ENCODE measurements at places on chromosomes 11 and 22. TPM values are rescaled to one million over a fixed set of nuclear protein-coding genes. Genes with fewer than 3 reads are reported as not detected.

The SOX10 gene
- not detected for total RNA-seq

The CELSR1 gene
- total RNA-seq, result 40.8 TPM

DNA sequence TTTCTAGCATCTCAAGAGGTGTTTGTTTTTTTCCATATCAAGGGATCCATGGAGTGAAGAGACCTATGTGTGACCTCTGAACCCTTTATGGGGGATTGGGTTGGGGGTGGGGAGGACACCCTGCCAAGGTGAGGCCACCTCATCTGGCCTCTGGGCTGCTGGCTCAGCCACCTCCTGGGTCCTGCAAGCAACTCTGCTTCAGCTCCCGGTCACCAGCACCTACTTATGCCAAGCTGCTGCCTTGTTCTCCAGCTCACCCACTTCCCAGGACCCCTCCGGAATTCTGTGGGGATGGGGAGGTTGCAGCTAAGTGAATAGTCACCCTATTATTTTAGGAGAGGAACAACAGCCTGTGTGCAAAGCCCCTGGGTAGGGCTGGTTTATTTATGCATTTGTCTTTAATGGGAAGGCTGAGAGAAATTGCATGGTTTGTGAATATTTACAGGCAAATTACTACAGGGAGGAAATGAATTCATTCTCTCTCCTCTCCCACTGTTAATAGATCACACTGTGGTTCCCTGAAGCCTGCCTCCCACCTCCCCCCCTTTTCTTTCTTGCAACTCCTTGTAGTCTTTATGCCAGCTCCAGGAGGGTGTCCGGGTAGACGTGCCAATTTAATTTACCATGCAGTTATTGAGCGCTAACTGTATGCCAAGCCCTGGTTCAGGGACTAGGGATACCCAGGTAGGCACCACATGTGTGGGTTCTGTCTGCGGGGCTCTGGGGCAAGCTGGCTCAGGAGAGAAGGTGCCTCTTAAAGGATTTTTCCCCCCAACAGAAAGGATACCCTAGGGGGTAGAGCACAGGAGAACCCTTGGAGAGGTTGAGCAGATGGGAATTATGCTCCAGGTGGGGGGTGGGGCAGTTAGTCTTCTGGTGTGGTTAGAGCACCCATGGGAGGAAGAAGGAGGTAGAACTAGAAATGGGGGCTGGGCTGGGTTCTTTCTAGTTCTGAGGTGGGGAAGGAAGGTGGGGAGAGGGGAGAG lies 50.7 kb downstream of the TSPAN18 start:
- H3K27me3 ChIP-seq, result peaks cover 74% of the 10 kb centered on the region
- no peaks in the 10 kb centered on the region for H3K4me1 ChIP-seq
- H3K27ac ChIP-seq, result no peak overlapping the region
- no peak for DNase-seq

DNA sequence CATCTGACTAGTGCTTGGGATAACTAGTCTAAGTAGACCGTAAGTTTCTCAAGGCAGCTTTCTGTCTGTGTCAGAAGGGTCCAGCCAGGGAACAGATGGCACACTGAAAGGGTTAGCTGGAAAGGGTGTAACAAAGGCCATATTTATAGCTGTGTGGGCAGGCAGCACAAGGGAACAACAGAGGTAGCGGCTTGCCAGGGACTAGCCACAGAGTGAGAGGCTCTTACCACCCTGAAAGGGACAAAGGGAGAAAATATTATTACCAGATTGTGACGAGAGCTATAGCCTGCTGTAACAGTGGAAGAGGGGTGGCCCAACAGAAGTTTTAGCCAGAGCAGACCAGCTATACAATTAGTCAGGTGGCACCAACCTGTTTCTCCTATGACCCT lies 129.4 kb downstream of the CCDC34 start:
- no peaks in the 10 kb centered on the region for H3K36me3 ChIP-seq
- peaks cover 11% of the 10 kb centered on the region for H3K4me1 ChIP-seq
- no peaks in the 10 kb centered on the region for H3K27me3 ChIP-seq

The PRG3 gene
- total RNA-seq, result not detected

Data from Calu3 (cell line).